Sigmoid colon (tissue), 7 donors: ENCODE measurements at places on chromosomes 5 and 9.

DNA sequence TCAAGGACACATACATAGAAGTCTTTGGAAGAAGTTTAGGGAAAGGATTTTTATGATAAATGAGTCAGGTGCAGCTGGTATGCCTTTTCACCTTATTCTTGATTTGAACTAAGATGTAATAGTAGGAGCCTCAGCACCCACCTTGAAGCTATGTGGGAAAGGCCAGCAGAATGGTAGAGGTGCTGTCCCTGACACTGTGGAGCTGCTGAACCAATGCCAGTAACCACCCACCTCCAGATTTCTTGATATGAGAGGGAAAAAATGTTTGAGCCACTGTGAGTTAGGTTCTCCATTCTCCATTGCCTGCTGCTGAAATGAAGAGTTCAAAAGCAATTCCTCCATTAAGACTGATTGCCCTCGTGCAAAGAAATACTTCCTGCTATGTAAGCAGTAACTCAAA is 12.2 kb upstream of the HMGCR start:
- DNase-seq, result no peak

- DNase-seq, result no peak
Observed at GRCh38 chr5:95870105-95870672, 47.7 kb upstream of the GLRX start.

GRCh38 chr5:138948471-138949222 is 73.5 kb upstream of the LRRTM2 start:
- DNase-seq, result peak; percentile 50

GRCh38 chr9:131333771-131334628 is 44.5 kb downstream of the PLPP7 start:
- DNase-seq, result peak; percentile 56

DNA sequence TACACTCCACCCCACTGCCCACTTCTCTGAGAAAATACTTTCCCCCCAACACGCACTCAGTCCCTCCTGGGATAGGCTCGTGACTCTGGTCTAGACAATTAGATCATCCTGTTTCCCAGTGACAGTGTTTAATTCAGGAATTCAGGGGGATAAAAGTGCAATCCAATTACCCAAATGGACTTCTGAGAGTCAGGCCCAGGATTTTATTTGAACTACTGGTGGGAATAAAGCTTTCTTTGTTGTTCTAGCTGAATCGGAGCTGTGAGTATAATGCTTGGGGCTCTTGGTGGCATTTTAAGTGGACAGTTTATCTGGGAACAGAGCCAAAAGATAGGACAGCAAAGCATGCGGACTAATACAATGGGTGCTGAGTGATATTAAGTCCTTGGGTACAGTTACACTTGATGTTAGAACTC is 683.3 kb downstream of the MAT2B start:
- DNase-seq, result no peak

DNA sequence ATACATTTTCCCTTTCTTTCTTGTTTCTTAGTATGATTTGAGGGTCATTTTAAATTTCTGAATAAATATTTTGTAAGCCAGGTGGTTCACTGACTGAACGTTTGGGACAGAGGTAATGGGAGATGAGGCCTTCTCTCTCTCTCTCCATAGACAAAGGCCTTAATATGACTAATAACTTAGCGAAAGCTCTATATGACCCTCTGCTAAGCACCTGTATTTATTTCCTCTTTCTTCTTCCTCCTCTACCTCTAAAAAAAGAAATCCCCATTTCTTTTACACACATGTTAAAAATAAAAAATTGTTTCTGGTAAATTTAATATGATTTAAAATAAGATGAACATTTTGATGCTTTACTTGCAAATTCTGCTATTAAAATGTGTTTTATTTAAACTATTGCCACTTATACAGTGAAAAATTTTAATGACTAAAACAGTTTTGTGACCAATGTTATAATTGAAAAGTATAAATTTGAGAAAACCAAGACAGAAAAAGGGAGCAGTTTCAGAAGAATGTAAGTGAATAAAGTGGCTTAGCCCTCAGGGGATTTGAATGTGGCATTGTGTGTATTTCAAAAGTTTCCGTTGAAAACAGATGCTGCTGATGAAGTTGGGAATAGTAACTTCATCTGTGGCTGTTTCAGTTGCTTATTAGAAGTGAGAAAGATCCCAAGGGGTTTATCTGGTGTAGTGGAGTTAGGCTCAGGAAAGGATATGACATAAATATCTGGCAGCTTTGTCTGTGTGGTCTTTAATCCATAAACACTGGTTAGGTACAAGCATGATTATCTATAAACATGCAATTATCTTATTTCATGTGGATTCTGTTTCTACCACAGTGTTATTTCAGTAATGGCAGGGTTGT is 128.6 kb upstream of the GRHPR start:
- DNase-seq, result no peak

DNA sequence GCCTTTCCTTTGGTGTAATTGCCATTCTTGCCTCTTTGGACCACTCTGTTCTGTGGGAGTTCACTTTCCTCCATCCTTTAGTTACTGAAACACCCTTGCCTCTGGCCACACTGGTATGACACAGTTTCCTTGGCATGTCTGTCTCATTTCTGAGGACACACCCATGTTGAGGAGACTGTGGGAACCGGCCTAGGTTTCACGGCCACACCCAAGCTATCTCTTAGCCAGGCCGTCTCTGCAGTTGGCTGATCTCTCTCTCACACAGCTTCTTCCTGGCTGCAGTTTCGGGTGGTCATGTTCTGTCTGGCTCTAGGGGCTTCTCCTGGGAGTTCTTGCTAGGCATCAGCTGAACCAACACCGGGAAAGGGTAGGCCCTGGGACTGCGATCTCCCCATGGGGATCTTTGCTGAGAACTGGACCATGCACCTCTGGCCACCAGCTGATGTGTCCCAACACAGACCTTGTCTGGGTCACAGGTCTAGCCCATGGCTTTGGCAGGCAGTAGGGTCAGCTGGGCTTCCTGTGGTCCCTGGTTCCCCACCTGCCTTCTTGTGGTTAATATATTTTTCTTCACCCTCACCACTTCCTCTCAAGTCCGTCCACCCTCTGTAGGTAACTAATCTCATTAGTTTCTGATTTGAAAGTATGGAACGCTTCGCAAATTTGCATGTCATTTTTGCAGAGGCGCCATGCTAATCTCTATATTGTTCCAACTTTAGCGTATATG is 24.9 kb downstream of the ARHGEF37 start:
- no peak for DNase-seq

GRCh38 chr5:163861670-163862069 is 356.3 kb downstream of the MAT2B start:
- no peak for DNase-seq

DNA sequence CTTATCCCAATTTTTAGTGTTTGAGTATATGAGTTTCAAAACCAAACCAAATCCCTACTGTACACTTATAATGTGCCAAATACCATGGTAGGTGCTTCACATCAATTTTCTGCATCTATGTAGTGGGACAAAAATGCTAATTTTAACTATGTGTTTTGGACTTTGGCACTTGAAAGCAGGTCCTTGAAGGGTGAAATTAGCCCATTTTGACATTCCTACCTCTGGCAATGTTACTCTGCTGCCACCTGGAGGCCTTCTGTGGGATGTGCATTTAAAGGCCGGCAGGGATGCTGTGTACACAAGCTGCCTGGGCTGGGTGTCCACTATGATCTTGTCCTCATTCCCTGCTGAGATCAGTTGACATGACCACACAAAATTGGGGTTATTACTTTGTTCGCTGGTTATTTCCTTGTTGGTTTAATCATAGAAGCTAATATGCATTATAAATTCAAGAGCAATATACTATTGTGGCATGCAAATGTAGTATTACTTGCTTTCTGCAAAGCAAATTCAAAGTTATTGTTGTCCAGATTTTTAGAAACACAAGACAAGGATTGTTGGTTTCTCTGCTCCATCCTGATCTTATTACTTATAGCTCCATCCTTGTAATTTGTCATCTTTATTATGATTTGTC is 166.8 kb downstream of the ARHGEF28 start:
- DNase-seq, result peak; percentile 73

GRCh38 chr9:113131689-113132151 is 19.1 kb upstream of the SLC31A2 start:
- DNase-seq, result no peak

- no peak for DNase-seq
Observed at GRCh38 chr5:68780299-68780955, 313.4 kb upstream of the SLC30A5 start.

DNA sequence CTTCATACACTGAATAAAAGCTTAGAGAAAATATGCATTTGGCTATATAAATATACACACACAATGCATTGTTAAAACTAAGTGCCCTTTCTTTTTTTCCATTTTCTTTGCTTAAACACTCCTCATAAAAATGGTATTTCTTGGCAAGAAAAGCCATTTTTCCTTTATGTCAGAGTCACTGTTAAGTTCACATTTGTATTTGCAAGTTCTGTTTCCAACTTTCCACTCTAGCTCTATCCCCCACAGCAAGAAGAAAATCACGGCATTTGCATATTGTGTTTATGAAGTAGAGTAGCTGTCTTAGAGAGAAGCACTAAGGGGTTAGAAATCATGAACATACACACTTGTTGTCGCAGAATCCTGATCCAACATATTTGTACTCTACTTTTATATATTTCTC is 662.1 kb upstream of the MEF2C start:
- DNase-seq, result no peak

DNA sequence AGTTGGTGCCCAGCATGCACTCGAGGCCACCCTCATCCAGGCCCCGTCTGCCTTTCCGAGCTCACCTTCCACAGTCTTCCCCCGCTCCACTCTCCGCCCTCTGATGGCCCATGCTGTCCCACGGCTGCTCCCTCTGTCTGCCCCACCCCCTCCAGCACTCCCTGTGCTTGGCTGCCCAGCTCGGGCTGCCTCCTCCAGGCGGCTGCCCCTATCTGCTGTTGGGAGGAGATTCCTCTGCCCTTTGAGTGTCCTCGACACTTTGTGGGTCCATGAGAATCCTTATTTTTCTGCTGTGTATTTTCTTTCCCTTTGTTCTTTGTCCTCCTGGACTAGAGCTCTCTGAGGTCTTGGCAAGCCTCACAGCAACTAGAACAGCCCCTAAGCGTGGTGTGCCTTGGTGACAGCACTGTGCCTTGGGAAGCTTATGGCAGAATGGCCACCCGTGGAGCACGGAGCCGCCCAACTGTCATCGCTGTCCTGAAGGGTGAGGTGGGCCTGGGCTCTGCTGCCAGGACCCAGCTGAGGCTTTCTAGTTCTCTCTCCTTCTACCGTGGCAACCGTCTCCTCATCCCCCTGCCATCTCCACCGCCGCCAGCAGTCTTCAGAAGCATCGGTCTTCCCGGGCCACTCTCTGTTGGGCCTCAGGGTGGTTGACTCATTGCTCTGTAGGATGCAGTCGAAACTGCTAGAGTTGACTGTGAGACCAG is 5.2 kb downstream of the NTMT1 start:
- DNase-seq, result no peak

GRCh38 chr9:27756418-27756817 is 183.1 kb upstream of the C9orf72 start:
- DNase-seq, result no peak
